ENCODE measurements at places on chromosomes 1 and 21.

GRCh38 chr21:15037900-15038293 lies 26.9 kb downstream of the NRIP1 start:
- DNase-seq: no peak

- peak; percentile 40 for DNase-seq
Observed at GRCh38 chr1:59414406-59415133, 117.7 kb downstream of the FGGY start.

DNA sequence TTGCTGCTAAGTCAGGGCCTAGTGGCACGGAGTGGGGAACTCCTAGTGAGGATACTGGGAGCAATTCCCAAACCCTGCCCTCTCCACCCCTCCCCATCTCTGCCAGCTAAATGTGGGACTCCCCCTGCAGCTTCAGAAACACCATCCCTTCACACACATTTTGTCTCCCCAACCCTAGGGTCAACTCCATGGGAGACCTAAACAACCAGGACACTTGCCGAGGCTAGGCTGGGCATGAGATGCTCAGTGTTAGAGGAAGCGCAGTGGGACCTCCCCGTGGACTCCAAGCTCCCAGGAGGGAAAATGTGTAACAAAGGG lies 1.5 kb downstream of the RNF186 start:
- DNase-seq: no peak

DNA sequence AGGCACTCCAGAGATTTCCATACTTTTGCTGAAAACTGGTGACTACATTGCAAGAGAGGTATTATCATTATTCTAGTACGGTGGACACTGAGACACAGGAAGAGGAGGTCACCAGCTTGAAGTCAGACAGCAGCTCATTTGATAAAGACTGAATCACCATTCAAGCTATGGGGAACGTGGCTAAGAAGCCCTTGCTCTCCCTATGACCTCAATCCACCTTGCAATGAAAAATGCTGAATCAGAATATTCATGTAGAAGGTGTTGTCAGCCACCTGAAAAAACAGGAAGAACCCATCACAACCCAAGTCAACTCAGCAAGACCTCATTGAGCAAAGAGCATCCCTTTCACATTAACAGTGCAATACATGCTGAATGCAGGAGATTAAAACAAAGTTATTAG lies 59.0 kb upstream of the FGGY start:
- no peak for DNase-seq

DNA sequence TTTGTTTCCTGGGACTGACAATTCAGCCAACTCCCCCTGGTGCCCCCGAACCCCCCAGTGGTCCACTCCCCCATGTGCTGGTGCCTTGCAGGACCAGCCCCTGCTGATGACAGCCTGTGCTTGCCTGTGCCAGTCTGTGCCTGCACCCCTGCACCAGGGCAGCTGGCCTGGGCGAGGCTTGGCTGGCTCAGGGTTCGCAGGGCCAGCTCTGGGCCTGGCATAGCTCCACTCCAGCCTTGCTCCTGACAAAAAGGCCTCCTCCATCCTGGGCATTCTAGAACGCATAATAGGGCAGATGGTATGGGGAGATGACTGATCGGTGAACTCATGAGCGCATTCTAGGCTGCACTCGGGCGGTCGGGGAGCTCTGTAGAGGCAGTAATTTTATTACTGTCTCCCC lies 5.4 kb downstream of the CNTN2 start:
- peak; percentile 38 for DNase-seq

DNA sequence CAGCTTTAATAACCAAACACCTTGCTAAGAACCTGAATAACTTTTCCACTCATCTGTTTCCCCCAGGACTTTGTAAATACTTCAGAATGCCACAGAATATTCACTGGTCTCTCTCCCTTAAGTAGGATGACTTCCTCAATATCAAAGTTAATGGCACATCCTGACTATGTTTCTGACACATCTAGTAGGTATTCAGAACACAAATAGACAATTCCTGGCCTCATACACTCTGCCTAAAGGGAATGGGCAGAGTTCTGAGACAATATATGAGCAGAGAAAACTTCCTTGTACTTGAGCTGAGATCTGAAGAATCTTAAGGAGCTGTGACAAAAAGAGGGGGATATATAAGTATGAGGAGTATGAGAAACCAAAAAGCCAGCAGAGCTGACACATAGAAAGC lies 34.8 kb downstream of the ANKRD13C start:
- DNase-seq: no peak

DNA sequence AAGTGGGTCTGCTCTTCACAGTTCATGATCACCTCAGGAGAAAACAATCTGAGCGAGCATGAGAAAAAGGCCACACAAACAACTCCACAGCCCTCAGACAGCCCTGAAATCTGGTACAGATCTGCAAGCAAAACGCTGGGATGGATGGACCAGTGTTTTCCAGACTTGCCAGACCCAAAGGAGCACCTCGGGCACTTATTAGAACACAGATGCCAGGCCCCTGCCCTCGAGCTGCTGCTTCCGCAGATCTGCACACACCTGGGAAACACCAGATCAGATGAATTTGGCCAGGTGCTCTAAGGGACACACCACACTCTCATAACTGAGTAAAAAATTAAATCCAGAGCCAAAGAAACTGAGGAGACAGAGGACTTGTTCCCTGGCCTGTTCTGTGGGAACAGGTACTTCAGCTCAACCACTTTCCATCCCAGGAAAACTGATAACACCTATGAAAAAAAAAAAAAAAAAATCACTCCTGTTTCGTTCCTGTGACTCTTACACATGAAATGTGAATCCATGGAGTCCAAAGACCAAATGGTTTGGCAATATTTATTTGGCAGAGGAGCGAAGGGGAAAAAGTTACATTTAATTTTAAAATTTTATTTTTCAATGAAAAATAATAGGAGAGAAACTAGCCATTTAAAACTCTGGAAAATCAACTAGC lies 202.9 kb upstream of the ESRRG start:
- no peak for DNase-seq

DNA sequence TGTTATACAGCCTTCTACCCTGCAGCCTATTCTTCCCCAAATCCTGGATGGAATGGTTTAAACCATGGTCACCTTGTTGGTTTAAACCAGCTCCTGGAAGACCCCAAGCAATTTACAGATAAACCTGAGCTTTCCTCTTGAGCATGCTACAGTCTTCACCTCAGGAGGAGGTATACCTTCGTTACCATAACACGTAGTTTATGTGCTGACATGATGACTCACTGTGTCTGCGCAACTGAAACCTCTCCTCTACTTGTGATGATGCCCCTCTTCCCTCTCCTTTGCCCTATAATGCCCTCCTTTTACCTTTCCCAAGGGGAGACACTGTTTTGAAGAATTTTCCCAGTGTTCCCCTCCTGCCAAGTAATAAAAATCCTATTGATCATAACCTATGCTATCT lies 457.3 kb upstream of the RGS18 start:
- DNase-seq: no peak

GRCh38 chr1:236808564-236809130 lies 13.6 kb downstream of the MTR start:
- peak; percentile 48 for DNase-seq

- no peak for DNase-seq
Observed at GRCh38 chr1:228070173-228070572, 12.3 kb upstream of the ARF1 start.

- DNase-seq: no peak
Observed at GRCh38 chr1:228088586-228089498, 6.3 kb downstream of the ARF1 start.

- no peak for DNase-seq
Observed at GRCh38 chr1:213247038-213247437, 196.0 kb downstream of the RPS6KC1 start.

DNA sequence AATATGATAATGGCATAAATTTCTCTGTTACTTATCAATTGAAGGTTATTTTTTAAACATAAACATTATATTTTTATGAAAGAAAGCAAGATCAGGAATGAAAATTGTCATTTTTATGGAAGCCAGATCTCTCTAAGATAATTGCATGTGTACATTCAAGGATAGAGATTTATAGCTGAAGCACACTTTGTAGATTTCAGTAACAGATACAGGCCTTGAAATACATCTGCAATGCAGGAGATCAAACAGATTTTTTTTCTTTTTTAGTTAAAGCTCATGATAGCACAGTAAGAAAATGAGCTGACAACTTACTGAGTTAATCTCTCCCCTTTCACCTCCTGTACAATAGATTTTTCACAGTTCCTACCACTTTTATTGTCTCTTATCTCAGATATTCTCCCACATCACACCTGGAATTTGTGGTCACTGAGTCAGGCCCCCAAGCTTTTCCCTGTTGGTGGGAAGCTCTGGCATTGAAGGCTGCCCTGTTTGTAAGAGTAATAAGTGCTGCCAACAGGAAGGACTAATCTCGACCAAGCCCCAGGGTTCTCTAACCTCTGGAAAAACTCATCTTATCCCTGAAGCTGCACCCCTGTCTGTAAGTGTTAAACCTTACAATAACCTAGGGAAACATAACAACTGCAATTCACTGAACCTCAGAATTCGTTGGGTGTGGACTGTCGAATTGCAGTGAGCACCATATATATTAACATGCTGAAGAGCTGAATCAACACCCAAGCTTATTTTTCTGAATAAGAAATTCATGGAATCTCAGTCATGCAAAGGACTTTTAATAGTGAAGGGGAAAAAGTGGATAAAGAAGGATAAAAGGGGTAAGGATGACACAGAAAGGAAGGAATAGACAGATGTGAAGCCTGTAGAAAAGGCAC lies 599.0 kb downstream of the LMO4 start:
- DNase-seq: no peak

DNA sequence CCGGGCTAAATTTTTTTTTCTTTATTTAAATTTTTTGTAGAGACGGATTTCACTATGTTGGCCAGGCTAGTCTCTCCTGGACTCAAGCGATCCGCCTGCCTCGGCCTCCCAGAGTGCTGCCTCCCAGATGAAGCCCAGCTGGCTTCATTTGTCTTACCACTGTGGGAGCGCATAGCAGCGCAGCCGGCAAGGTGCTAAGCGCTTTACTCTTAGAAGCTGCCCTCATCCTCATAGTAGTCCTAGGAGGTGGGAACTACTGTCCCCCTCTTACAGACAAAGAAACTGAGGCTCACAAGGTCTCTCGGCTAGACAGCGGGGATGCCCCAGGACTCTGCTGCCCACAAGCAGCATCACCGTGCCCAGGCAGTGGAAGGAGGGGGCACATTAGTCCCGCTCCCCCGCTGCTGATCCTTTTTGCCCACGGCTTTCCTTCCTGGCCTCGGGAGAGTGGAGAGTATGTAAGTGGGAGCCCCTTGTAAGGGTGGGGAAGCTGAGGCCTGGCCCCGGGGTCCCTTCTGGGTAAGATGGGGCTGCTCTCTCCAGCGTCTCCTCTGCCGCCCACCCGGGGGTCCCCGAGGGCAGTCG lies 726 bp downstream of the TMEM54 start:
- DNase-seq: no peak

GRCh38 chr1:2821966-2822620 lies 20.6 kb upstream of the TTC34 start:
- DNase-seq: no peak

- DNase-seq: no peak
Observed at GRCh38 chr1:7885513-7886404, 32.9 kb upstream of the UTS2 start.

Data from DMS 273 treated with DMSO at 0.1 percent for 48 hours (cell line).